NCI-H2081 (cell line): ENCODE measurements at places on chromosomes 4 and X.
A peak's percentile ranks its signal among the peaks of the same experiment; 100 is the strongest.

DNA sequence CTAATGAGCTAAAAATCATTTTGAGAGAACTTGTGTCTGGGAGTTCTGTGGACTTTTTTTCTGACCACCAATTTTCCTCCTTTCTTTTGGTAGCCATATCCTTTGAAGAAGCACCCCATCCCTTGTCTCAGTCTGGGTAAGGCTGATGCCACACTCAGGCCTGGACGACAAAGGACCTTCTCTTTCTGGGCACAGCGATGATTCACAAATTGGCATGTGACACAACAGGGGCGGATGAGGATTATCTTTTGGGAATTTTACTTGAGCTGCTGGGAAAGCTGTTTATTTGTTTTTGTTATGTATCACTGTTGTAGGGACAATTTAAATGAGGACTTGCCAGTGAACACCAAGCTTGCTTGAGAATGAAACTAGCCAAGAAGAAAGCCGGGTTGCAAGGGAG, 233.4 kb upstream of the HAND2 start:
- no peak for DNase-seq

DNA sequence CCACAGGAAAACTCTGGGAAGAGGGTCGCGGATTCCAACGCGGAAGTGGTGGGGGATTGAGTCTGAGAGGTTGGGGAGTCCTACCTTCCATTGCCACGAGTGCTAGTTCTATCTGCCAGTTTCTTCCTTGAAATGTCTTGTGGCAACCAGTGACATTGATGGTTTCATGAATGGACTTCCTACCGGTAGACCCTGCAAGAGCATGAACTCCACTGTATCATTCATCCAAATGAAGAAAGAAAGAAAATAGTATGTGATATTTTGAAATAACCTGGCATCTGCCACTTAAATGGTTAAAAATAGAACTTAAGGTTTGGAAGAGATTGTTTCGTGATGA, 1.1 kb upstream of the SLC10A7 start:
- DNase-seq = no peak

- no peak for DNase-seq
Observed at GRCh38 chr4:82994834-82995233, 15.8 kb downstream of the LIN54 start.

DNA sequence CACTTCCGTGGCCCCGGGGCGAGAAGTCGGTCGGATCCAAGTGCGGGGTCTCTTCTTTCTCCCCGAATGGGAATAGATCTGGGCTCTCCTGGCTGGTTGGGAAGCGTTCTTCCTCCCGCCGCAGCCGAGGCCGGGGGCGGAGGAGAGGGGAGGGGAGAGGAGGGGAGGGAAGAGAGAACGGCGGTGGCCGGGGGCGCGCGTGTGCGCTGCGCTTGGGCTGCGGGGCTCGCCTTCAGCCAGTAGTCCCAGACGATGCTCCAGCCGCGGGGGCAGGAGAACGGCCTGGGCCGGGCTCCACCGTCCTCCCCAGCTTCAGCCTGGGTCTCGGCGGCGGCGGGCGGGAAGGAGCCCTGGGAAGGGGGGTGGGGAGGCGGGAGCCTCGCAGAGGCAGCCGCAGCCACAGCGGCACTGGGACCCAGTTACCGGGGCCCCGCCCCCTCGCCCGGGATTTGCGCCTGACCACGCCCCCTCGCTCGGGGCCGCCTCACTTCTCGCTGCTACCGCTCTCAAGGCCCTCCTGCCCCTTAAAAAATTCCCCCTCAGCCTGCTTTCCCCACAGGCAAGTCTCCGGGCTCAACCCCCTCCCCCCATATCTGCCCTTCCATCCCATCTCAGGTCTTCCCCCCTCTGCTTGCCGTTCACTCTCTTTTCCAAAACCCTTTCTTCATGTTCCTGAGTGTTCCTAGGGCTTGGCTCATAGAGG, at the start of gene FGD1:
TSS of gene FGD1 (minus strand) at position 421 of the 703 bp plus-strand sequence. CDS start 802 bp downstream, outside the sequence.
- peak; percentile 19 for DNase-seq

GRCh38 chr4:173490817-173491528, 39.1 kb downstream of the HAND2 start:
- DNase-seq = no peak

DNA sequence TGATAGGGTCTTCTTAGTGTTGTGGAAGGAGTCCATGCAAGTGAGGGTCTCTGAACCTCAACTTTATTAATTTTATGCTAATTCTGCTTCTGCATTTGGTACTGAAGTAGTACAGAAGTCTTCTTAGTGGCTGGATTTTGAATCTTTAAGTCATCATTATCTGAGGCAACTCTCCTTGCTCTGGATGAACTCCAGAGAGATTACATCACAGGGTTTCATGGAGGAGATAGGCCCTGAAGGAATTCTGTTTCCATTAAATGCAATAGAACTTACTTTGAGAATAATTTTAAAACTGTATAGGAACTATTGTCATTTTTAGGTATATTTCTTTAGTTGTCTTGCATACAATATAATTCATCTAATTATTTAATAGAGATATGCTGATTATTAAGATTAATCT, 451.2 kb downstream of the FAT4 start:
- no peak for DNase-seq

GRCh38 chr4:26300314-26301307, 20.2 kb upstream of the RBPJ start:
- DNase-seq = no peak

- DNase-seq = no peak
Observed at GRCh38 chr4:150082241-150082640, 4.0 kb downstream of the DCLK2 start.

DNA sequence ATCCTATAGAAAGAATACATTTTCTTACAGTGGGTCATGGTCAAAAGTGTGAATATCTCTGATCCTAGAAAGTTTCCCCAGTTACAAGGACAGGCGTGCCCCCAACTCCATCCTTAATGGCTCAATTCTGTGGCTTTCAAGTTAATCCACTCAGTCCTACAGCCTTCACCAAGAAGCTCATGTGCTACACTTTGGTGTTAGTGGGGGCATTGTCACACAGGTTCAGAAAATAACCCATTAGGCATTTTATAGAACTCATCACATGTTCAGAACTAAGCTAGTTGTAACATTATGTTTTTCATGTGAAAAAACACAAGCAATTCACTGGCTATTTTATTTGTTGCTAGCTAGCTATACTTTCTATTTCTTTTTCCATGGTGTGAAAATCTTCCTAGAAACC, 20.4 kb downstream of the NFKB1 start:
- no peak for DNase-seq

- no peak for DNase-seq
Observed at GRCh38 chr4:162392946-162393345, 229.1 kb upstream of the FSTL5 start.

GRCh38 chrX:55648434-55648833, 25.2 kb downstream of the FOXR2 start:
- DNase-seq = no peak

DNA sequence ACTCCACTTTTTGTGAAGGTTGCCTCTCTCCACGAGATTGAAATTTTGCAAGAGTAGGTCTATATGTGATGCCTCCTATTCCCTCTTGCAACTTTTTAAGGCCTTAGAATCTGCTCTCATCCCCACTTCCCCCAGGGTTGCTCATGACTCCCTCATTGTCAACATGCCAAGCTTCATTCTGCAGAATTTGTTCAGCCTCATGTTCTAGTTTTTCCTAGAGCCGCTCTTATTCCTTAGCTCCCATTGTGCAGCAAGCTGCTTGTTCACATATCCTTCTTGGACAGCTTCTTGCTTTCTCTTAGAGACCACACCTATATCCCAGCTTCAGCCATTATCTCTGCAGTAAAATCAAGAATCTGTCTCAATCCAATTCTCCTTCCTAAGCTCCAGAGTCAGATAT, 82.4 kb downstream of the CNGA2 start:
- no peak for DNase-seq

GRCh38 chrX:39144323-39144722, 343.1 kb downstream of the MID1IP1 start:
- no peak for DNase-seq

DNA sequence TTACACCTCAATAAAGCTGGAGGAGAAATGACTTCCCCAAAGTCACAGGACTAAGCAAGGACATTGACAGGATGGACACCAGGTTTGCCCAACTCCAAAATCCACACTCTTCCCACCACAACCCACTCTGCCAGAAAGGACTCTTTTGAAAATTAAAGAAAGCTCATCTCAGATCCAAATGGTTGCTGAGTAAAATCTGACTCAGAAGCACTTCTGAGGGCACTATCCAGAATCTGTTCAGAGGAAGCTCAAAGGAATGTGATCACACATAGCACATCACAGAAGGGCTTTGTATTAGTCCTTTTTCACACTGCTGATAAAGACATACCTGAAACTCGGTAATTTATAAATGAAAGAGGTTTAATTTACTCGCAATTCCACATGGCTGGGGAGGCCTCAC, 155.5 kb downstream of the RAB28 start:
- DNase-seq = no peak

GRCh38 chr4:173991316-173991715, 292.2 kb downstream of the FBXO8 start:
- no peak for DNase-seq

DNA sequence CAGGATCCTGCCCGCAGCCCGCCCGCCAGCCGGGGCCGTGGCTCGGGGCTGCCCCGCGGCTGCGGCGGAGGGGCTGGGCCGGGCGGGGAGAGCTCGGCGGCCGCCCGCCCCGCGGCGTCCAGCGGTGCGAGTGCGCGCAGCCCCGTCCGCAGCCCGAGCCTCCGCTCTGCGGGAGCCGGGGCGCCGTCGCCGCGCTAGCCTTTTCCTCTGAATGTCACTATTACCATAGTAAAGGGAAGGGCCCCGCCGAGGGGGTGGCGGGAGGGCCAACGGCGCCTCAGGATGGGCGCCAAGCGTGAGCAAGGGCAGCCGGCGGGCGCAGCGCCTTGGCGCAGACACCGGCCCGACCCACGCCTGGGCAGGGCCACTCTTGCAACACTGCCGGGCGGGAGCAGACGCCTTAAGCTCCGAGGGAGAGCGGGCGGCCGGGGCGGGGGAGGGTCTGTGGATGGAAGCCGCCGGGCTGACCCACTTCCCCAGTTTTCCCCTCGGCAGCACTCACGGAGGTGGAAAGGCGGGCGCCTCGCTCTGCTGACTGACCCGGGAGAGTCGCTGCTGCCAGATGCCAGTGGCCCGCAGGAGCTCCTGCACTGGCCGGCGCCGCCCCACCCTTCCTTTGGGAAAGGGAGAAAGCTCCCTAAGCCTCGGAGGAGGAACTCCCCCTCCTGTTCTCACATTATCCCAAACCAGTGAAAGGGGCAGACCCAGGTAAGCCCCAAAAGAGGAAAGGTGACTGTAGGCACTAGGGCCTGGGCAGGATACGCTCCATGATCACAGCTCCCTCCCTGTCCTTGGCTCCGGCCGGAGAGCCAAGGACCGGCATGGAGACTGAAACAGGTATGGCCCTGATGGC, 329.4 kb downstream of the HNRNPD start:
- DNase-seq = peak; percentile 51

DNA sequence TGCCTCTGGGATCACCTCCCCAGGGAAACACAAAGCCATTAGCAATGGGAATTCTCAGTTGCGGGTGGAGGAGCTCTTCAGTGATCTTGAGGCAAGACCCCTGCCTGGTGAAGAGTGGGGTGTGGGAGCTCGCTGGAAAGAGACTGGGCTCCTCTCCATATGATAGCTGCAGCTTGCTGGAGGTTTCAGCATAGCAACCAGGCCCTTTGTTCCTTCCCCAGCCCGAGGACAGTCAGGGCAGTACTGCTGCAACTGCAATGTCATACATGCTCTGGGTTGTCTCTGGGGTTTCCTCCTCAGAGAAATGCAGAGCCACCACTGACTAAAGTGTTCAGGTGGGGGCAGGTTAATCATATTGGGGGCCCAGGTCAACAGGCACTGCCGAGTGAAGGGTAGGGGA, 81.3 kb downstream of the ARHGAP24 start:
- DNase-seq = no peak

DNA sequence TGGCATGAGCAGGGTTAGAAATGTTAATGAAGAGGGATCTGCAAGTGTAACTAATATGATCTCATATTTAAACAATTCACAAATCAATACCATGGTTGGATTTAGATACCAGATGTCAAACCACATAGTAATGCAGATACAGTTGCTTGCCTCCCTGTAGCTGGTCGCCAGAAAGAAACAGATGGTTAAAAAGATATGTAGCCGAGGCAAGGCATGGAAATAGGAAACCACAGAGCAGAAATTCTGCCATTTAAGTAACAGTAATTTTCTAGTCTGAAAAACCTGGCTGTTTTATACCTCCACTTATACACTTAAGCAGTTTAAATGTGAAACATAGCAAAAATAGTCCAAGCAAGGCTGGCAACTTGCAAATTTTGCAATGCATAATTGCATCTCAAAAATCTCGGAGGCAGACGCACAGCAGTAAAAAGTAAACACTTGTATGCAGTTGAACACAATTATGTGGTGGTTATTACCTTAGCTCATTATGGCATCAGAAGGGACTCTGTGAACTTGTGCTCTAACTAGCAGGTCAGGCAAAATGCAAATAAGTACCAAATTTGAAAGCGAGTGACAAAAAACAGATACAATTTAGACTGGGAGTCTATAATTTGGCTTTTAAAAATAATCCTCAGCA, 126.8 kb downstream of the NAA11 start:
- peak; percentile 88 for DNase-seq

DNA sequence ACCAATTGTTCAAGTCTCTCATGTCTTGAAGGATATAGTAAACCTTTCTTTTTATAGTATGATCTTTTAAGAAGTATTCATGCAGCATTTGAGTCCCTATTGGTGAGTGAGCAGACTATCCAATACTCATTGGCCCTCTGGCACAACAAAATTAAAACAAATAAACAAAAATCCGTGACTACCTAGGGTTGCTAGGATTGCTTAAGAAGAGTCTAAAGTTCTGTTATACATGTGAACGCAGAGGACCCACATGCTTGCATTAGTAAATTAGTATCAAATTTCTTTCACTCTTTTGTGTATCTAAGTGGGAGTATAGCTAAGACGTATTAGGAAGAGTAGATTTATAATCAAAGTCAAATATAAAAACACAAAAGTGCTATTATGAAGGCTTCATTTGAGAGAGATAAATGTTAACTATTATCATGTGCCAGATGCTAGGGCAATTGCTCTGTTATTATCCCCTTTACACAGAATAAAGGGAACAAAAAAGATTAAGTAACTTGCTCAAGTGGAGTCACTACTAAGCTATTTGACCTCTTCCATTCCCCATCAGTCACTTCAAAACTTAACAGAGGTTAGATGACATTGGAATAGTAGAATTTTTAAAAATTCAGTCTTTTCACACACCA, 29.2 kb upstream of the LARP1B start:
- no peak for DNase-seq
